ENCODE measurements at places on chromosomes 13 and 19.

- DNase-seq: no peak
Measured at GRCh38 chr13:20219577-20219976, 12.5 kb downstream of the GJB6 start.

DNA sequence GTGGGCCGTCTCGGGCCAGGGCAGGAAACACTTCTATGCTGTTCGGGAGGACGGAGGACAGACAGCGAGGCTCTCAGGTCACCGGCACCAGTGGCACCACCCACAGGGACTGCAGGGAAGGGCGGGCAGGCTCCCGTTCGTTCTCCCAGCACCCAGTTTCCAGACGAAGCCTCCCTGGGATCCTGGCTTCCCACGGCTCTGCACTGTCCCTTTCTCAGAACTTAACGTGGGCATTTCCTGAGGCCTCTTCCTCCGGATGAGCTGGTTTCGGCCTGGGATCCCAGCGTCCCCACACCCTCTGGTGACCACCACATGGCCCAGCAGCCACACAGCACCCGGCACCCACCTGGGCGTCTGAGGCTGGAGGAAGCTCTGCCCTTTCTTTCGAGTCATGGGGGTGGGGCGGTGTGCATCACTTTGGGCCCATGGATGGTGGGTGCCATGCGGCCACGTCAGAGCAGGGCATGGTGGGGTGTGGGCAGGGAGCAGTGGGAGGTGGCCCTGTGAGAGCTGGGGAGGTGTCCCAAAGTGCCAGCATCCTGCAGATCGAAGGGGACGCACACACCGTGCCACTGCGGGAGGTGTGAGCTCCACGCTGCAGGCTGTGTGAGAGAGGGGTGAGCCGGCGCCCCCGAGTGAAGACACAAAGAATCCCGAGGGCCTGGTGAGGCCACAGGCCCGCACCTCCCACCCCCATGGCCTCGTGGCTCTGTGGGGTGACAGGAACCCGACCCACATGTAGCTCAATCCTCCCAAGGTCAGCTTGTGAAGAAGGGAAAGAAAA, 38.7 kb upstream of the GRTP1 start:
- no peak for DNase-seq

DNA sequence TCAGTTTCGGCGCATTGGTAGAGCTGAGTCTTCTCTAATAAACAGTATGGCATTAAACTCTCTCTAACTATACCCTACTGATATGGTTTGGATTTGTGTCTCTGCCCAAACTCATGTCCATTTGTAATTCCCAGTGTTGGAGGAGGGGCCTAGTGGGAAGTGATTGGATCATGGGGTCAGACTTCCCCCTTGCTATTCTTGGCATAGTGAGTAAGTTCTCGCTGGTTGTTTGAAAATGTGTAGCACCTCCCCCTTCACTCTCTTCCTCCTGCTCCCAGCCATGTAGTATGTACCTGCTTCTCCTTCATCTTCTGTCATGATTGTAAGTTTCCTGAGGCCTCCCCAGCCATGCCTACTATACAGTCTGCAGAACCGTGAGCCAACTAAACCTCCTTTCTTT, 682.7 kb upstream of the ARGLU1 start:
- peak; percentile 1 for DNase-seq

GRCh38 chr19:16328824-16329482, 4.3 kb downstream of the KLF2 start:
- DNase-seq: peak; percentile 54

- DNase-seq: no peak
Measured at GRCh38 chr13:69603144-69603853, 504.3 kb upstream of the ATXN8OS start.

GRCh38 chr13:83958531-83958930, 76.3 kb upstream of the SLITRK1 start:
- DNase-seq: no peak

DNA sequence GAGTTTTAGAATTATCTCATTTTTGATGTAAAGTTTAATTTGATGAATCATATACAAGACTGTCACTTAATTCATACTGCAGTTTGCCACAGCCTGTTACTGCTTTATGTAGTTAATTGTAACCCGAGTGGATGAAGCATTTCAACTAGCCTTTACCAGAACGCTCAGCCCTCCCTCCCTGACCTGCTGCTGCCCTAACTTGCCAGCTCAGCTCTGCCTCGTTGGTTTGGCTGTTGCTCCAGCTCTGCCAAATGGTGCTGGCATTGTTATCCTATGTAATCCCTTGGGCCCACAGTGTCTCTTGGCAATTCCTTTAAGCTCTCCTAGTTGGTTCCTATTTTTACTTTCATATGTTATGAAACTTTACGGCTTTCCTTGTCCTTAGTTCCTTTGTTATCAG, 113.3 kb downstream of the LMO7 start:
- DNase-seq: peak; percentile 51

- DNase-seq: no peak
Measured at GRCh38 chr13:111652676-111653075, 332.2 kb downstream of the TEX29 start.

DNA sequence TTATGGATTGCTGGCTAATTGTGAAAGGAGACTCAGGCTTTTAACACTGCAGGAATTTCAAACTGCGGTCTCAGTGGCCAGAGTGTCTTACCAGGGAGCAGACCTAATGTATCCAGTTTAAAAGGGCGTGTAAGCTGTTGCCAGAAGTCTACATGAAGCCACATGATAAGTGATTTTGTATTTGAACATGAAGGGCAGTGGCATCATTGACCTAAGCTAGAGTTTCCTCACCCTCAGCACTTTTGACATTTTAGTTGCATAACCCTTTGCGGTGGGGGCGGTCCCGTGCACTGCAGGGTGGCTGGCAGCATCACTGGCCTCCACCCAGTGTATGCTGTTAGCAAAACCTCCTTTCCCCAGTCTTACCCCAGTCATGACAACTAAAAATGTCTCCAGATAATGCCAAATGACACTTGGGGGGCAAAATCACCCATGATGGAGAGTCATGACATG, 23.7 kb upstream of the GPR18 start:
- no peak for DNase-seq

DNA sequence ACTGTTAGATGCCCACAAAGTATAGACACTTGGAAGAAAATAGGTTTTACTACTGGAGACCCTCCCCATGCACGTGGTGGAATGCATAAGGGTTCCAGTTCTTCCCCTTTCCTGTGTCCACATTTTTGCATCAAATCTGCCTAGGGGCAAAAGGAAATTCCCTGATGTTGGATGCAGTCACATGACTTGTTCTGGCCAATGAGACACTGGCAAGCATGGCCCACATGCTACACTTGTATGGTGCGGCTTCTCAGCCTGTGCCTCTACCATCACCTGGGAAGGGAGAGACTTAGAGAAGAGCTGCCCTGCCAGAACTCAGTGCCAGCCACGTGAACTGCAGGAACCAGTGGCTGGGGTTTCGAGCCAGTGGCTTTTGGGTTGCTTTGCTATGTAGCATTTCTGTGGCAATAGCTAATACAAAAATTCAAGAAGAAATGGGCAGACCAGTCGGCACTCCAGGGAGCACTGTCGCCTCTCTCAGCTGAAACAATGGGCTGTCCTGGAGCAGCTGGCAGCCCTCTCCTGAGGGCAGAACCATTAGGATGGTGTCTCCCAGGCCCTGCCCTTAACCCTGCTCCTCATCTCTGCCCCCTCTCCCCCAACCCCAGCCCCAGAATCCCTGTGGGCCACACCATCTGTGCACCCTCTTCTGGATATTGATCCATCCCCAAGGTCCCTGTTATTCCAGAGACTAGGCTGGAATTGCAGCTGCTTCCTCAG, 634.0 kb downstream of the UQCRFS1 start:
- DNase-seq: no peak

DNA sequence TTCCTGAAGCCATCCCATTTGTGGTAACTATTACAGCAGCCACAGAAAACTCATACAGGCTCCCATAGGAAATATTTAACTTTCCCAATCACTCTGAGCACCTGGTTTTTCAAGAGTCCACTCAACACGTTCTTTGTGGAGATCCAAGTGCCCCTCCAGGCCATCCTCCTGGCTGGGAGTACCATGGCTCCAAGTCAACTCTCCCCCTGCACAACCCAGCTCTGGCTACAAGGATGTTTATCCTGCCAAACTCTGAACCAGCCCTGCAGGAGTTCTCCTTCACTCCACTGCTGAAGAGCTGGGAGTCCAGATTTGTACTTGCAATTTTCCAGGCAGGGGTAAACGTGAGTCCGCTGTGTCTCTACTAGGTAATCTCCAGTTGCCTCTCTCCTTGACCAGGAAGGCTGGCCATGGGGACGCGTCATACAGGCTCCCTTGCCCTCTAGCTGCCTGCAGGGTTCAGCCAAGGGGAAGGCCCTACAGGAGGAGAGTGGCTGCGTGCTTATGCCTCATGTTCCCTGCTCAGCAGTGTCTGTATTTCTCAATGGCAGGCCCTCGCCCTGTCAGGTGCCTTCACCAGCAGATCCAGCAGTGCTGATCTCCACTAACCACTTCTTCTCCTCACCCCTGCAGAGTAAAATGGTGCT, 29.9 kb upstream of the ARGLU1 start:
- no peak for DNase-seq

GRCh38 chr19:29364224-29364726, 151.3 kb upstream of the UQCRFS1 start:
- no peak for DNase-seq

DNA sequence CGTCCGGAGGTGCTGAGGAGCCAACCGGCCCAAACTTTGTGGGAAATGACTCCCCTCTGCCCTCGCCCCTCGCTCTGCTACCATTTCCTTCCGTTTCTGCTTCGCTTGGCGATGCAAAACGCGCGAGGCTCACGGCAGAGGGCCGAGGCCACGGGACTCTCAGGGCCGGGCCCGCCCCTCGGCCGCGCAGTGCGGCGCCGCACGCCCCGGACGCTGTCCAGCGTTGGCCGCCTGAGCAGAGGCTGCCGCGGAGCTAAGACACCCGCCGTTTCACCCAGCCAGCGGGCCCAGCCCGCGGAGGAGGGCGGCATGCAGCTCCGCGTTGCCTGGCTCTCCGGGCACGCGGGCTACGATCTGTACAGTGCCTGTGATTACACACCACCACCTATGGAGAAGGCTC, 2.1 kb upstream of the ZNF578 start:
- no peak for DNase-seq

DNA sequence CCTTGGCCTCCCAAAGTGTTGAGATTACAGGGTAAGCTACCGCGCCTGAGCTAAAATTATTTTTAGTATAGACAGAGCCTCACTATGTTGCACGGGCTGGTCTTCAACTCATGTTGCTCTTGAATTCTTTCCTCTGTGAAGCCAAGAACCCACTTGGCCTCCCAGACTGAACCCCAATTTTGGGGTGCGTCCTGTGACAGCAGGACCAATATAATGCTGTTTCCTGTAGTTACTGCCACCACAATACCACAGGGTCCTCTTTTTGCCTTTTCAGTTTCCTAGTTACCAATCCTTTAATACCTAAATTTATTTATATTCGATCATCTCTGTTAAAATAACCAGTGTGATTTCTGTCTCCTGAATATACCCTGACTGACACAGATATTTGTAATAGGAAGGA, 32.9 kb downstream of the TSKS start:
- no peak for DNase-seq

DNA sequence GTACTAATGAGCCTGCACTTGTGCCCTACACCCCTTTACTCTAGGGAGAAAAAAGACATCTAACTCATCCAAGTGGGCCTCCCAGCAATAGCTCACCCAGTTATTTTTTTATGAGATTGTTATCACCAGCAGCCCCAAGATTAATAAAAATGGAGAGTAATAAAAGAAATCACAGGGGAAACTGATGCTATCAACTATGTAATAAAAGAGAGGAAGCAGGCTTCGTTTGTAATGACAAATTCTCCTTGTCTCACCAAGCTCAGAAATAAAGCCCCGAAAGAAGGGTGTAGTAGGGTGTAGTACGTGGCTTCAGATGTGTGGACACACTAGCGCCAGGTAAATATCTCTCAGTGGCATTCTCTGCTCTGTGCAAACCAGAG, 204.9 kb downstream of the USP12 start:
- DNase-seq: no peak

DNA sequence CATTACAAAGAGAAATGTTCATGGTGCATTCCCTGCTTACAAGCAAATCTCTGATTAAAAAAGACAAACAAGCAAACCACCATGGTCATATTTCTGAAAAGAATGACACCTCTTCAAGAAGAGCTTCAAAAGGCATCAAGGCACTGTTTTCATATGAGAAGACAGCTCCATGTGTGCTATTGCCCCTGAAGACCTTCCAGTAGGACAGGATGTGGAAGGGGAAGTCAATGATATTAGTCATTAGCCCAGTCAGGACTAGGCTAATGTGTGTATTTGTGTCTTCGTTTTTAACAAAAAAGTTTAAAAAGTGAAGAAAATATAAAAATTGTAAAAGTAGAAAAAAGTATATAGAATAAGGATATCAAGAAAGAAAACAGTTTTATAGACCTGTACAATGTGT, 534.7 kb upstream of the ARGLU1 start:
- DNase-seq: peak; percentile 28

GRCh38 chr19:31113293-31113692, 235.9 kb downstream of the TSHZ3 start:
- DNase-seq: peak; percentile 67

DNA sequence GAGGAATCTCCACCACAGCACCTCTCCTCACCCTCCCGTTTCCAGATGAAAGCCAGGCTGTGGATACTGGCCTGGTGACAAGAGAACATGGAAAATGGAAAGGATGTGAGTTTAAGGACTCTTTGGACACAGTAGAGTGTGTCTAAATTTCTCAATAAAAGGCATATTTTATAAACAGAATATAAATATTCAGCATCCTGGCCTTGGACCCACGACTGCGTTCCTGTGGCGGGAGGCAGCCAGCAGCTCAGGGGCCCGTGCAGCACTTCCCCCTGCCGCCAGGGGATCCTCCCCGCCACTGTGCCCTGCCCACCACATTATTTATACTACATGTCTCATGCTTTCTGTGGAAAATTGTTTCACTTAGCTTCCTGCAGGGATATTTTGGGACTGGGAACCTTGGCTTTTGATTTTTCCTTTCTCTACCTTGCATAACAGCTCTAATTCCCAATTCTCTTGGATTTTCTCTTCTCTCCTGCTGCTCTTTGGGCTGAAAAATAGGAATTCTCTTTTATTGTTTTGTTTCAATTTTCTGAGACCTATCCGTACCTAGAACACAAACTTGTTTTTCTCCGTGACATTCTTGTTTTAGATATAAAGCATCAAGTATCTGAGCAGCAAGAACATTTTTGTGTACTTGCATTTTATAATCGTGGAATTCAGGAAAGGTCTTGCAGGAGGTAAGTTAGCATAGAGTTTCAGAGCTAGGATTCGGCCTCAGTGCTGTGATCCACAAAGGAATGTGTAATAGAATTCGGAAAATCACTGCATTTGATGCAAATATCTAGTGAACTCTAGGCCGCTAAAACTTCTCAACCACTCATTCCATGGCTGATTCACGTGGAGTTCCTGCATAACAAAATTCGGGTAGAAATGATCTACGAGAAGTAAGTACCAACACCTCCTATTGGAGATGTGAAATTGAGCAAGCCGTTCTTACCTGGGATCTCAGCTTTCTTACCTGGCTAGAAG, 107.7 kb upstream of the SPATA13 start:
- DNase-seq: no peak

DNA sequence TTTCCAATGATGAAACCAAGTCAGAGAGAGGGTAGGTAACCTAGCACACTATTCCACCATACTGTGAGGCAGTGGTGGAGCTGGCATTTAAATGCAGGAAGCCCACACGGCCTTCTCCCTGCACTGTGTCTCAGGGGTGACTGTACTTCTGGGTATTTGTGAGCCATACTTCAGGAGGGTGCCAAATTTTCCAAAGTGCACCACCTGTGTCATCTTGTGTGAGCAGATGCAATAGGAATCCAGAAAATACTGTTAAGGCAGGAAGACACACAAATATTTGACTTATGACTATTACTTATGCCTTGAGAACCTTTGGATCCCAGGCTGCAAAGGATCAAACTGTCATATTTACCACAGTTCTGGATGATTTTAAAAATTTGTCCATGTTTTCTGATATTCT, 17.3 kb downstream of the ZNF229 start:
- no peak for DNase-seq

All from fibroblast of skin of back (primary cell).